ENCODE measurements at places on chromosomes 2 and 18.

DNA sequence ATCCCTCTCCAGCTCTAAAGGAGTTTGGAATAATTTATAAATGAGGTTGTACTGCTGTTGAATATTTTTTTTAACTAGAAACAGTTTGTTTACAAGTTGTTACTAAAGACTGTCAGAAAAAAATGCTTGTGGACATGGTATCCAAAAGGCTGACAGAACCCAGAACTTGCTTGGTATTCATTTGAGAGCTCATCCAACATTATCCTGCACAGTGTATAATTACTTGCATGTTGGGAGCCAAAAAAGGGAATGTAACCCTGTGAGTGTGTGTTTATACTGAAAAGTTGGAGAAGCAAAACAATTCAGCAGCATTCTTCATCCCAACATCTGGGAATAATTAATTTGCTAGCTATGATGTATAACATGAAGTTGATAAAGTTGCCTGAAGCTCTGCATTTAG is 42.1 kb upstream of the EHBP1 start:
- DNase-seq, result peak; percentile 75

DNA sequence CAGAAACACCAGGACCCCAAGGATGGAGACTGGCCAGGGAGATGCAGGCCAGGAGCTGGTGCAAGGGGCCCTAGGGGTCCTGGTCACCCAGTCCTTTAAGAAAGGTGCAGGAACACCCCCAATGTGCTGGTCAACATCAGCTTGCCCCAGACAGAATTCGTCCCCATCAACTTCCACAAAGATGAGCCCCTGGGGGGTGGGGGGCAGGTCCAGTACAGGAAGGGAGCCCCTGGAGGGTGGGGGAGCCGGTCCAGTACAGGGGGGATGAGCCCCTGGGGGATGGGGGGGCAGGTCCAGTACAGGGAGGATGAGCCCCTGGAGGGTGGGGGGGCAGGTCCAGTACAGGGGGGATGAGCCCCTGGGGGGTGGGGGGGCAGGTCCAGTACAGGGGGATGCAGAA is 160.7 kb upstream of the SALL3 start:
- DNase-seq, result no peak

DNA sequence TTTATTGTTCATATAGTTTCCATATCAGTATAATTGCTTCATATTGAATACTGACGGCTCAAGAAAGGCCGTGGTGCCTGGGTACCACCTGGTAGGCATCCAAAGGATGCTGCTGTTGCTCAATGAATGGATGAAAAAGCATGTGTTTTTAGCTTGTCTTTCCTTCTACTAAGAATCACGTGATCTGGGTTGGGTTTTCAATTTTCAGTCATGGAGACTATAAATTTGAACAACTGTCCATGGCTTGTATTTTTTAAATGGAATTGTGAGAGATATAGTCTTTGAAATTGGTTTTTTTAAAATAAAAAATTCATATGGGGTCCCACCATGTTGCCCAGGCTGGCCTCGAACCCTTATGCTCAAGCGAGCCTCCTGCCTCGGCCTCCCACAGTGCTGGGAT is 25.3 kb downstream of the EMILIN2 start:
- no peak for DNase-seq

GRCh38 chr2:113080134-113080533 is 12.4 kb downstream of the IL1F10 start:
- DNase-seq, result peak; percentile 41

DNA sequence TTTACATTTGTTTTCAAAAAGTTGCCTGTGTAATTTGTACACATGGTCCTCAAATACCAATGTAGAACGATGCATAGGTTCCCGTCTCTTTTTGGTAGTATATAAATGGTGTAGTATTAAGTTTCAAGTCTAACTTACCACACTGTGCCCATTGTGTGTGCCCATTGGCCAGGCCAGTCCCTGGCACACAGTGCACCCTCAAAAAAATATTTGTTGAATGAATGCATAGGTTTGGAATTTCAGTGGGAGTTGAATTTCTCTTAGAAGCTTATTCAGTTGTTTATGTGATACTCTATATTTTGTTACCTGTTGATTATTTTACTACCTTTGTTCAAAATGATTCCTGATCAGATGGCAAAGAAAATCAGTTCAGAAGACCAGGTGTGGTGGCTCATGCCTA is 30.1 kb downstream of the IDH1 start:
- no peak for DNase-seq

DNA sequence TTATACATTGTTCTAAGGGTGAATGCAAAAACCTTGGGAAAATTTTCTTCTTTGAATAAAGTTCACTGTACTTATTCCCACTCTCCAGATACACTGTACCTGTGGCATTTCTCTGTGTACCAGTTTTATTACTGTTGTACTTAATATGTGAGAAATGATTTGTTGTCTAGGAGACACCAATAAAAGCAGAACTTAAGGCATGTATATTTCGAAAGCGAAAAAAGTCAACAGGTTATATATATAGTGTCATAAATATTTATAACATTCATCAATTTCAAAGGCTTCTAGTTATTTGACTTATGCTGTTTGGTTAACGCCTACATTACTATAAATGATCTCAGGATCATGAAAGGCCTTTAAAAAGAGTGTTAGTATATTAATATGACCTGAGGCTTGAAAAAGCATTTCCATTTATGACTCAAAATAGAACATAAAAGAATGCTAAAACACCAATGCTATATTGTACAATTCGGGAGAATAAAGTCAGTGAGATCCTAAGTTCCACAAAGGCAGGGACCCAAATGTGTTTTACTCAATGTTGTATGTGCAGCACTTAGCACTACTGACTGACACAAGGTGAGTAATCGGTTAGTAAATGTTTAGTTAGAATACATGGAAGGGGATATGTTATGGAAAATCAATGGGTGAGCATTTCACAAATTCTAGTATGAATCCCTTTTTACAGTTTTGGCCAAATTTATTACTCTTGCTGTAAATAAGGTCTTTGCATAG is 32.2 kb upstream of the HNRNPA3 start:
- no peak for DNase-seq

GRCh38 chr2:24651643-24652003 is 141.6 kb downstream of the PTRHD1 start:
- DNase-seq, result no peak

DNA sequence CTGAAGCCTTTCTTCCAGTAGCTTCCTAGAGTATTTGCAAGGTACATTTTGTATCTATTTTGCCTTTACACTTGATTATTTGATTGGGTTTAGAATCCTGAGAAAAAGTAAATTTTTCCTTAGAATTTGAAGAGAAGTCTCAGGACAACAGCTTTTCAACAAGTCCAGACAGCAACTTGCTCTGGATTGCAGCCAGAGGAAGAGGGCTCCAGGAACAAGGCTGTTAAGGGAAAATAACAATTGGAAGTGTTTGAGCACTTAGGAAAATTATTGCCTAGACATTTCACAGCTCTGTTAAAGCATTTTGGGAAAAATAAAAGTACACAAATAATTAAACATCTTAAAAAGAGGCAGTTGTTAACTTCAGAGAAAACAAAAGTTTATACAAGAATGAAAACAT is 58.3 kb upstream of the RAPGEF4 start:
- DNase-seq, result no peak

DNA sequence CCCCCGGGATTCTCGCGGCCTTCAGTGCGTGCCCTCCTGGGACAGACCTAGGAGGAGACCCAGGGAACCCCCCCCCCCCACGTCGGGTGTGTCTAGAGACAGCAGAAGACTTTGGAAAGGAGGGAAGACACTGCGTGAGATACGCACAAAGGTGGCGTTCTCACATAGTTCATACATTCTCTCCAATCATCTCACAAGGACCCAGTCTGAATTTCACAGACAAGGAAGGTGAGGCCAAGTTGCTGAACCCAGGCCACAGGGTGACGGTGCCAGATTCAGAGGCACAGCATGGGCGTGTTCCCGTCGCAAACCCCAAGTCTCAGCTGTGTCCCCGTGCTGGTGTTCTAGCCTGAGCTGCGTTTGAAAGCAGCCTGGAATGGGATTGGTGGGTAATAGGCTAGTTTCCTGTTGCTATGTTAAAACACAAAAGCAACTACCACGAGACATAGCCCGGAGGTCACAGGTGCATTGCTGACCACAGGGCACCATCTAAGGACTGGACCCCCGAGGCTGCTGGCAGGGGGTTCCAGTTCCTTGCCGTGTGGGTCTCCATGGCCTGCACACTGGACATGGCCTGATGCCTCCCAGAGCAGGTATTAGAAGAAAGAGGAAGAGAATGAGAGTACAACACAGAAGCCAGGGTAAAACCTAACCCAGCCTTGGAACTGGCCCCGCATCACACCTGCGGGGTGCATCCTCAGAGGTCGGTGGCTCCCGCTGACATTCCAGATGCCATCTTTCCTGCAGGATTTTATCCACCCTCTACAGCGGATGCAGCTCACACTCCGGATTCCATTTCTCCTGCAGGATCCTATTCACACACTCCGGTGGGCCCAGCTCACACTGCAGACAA is 1.1 kb upstream of the PXDN start:
- no peak for DNase-seq
